ENCODE measurements at places on chromosomes 12 and 14.

GRCh38 chr12:24931666-24932405 lies 17.1 kb downstream of the BCAT1 start:
- DNase-seq: no peak

GRCh38 chr12:754851-755562 lies 2.6 kb downstream of the WNK1 start:
- DNase-seq: no peak

GRCh38 chr12:121132601-121133481 lies at the start of gene P2RX7:
P2RX7 (plus strand) TSS chr12:121132876; CDS start chr12:121132971, 95 bp downstream.
- peak; percentile 90 for DNase-seq

- DNase-seq: no peak
Observed at GRCh38 chr14:90632451-90632850, 183.8 kb downstream of the TTC7B start.

GRCh38 chr12:19179986-19180385 lies 50.5 kb downstream of the PLEKHA5 start:
- DNase-seq: no peak

DNA sequence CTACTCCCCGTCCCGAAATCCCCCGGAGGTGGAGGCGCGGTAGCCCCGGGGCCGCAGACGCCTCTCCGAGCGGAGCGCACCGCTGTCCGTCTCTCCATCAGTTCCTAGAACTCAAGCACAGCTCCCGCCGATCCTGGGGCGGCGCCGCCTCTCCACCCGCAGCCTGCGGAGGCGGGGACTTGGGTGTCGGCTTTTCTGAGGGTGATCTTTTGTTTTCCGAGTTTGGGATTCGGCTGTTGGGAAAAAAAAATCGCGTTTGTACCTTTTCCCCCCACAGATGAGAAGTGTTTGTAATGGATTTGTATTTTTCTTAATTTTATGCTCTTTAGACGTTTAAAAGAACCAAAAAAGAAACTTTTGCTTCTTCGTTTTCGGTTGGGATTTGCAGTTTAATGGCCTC lies 26.6 kb downstream of the LRCOL1 start:
- DNase-seq: no peak

DNA sequence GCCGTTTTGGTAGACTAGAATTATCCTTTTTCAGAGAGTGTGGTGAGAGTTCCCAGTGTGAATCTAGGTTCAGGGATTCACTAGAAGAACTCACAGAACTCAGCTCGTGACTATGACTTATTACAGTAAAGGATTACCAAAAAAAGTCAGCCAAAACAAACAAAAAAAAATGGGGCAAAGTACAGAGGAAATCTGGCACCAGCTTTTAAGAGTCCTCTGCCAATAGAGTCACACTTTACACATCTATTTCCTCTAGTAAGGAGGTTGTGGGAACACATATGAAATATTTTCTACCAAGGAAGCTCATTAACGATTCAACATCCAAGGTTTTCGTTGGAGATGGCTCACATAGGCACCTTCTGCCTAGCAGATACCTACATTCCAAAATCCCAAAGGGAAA lies 28.2 kb downstream of the TSPAN19 start:
- DNase-seq: no peak

GRCh38 chr12:19707948-19708409 lies 268.7 kb downstream of the AEBP2 start:
- DNase-seq: no peak

DNA sequence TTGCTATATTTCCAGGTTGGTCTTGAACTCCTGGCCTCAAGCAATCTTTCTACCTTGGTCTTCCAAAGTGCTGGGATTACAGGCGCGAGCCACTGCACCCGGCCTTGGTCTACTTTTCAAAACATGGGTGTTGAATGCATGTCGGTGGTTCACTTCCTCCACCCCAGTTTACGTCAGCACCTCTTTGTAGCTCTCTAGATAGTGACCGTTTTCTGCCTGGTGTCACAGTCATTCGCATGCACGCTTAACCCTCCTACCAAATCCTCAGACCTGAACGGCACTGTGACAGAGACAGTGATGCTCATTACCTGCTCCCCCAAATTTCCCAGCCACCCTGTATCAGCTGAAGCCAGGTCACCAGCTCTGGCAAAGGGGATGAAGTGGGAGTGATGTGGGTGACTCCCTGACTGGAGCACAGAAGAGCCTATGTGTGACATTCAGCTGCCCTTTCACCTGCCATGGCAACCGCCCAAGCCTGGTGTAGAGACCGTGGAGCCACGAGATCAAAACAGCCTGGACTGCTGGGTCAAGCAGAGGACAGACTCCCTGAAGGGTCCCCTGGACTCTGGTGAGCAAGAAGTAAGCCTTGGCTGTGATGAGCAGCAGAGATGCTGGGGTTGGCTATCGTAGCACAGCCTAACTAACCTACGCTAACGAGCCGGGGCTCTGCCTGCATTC lies 66.2 kb upstream of the GPR68 start:
- no peak for DNase-seq

DNA sequence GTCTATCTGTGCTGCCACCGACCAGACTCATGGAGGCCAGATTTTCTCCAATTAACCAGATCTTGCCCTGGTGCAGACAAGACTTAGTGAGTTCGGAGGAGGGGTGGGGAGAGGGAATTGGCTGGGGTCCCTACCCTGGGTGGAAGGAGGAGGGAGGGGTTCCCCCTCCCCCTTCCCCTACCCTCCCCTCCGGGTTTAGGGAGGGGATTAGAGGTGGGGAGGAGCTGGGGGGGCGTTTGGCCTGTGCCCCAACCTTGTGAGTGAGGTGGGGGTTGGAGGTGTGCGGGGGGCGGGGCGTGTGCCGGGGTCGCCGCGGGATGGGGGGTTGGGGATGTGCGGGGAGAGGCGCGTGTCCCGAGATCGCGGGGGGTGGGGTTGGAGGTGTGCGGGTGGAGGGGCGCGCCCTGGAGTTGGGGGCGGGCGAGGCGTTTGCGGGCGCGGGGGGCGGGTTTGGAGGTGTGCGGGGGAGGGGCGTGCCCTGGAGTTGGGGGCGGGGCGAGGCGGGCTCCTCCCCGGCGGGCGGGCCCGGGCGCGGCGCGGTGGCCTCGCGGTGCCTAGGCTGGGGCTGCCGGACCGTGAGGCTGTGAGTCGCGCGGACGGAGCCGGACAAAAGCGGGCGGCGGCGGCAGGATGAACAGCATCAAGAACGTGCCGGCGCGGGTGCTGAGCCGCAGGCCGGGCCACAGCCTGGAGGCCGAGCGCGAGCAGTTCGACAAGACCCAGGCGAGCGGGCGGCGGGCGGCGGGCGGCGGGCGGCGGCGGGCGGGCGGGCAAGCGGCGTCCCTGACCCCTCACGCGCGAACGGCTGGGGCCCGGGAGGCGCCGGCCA lies at the start of gene HIP1R:
Gene HIP1R (plus strand): TSS at position 537 of the 829 bp plus-strand sequence. CDS start 94 bp downstream, at position 631.
- peak; percentile 77 for DNase-seq

GRCh38 chr12:27112871-27113270 lies 30.5 kb upstream of the C12orf71 start:
- DNase-seq: no peak

DNA sequence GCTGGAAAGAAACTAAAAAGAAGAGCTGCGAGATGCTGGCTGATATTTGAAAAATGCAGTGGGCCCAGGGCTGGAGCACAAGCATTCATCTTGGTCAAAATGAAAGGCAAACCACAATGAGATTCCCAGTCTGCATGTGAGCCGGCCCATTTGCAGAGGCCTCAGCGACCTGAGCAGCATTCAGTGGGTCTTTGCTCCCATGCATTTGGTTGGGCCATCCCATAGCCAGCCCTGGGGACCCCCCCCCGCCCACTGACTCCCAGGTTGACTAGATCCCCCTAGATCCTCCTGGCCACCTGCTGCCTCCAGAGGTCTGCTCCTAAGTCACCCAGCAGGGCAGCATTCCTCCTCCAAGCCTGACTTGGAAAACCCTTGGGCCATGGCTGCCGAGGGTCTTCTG lies 59.8 kb downstream of the PRMT8 start:
- DNase-seq: no peak

- no peak for DNase-seq
Observed at GRCh38 chr12:12947902-12948301, 4.1 kb downstream of the GPRC5D start.

DNA sequence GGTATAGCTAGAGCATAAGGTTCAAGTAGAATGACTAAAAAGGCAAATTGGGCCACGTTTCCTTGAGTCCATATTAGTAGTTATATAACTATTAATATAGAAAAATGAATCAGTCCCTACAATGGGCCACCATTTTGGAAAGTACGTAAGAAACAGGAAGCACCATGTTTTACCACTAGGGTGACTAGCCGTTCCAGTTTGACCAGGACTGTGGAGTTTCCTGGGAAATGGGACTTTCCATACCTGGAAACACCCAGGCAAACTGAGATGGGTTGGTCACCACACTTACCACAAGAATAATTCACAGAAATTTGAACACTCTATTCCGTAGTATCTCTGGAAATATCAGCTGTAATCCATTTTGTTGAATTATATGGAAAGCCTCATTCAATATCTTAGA lies 2.1 kb upstream of the MAGOHB start:
- DNase-seq: no peak

- no peak for DNase-seq
Observed at GRCh38 chr12:119412811-119413794, 78.6 kb downstream of the CCDC60 start.

DNA sequence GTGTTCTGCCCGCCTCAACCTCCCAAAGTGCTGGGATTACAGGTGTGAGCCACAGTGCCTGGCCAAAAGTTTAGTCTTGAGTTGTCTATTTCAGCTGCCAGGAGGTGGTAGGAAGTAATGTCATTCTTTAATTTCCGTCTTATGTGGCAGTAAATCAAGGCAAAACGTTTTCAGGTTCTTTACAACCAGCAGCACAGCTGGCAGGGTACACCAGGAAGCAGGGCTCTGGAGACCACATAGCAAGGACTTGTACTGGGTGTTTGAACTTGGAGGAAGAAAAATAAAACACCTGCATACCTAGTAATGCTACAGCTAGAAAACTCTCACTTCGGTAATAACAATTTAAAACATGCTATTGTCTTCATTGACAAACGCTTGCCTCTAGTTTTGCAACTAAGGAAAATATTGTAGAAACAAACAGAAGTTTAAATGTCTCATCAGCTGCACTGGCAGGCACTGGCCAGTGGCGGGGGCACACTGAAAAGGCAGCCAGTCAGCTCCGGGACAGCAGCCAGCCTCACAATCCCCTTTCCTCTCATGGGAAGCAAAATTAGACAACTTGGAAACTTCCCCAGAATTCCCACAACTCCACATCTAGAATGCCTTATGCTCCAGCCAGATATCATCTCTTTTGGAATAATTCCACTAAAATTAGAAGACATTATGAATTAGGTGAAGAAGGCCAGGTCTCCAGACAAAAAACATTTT lies 72.2 kb downstream of the CLIP1 start:
- DNase-seq: peak; percentile 84

DNA sequence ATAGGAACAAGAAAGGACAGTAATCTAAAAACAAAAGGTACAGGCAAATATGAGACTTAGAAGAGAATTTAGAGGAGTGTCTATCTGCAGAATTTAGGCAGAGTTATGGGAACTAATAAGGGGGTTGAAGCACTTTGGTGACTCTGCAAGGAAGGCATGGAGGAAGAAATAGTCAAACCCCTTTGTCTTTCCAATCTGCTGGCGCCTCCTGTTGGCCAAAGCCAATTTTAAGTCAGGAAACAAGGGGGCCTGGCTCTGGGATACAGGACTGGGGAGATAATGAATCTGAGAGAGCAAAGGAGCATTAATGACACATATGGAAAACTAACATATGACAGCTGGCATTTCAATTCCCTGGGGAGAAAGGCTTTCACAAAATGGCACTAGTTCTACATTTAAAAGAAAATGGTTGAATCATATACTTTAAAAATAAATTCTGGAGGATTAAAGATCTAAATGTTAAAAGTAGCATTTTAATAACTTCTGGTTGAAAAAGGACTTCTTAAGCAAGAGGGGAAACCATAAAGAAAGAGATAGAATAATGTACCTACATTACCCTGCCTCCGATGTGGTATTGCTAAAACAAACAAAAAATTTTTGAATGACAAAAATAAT lies 48.5 kb upstream of the CSRP2 start:
- no peak for DNase-seq
